ENCODE measurements at places on chromosomes 1 and 21.
A peak's percentile ranks its signal among the peaks of the same experiment; 100 is the strongest.

DNA sequence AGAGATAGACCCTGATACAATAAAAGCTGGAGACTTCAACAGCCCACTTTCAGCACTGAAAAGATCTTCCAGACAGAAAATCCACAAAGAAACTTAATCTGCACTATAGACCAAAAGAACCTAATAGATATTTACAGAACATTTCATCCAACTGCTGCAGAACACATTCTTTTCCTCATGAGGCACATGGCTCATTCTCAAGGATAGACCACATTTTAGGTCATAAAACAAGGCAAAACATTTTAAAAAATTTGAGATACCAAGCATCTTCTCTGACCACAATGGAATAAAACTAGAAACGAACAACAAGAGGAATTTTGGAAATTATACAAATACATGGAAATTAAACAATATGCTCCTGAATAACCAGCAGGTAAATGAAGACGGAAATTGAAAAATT, 15.0 kb upstream of the IL20 start:
- peak; percentile 39 for DNase-seq

DNA sequence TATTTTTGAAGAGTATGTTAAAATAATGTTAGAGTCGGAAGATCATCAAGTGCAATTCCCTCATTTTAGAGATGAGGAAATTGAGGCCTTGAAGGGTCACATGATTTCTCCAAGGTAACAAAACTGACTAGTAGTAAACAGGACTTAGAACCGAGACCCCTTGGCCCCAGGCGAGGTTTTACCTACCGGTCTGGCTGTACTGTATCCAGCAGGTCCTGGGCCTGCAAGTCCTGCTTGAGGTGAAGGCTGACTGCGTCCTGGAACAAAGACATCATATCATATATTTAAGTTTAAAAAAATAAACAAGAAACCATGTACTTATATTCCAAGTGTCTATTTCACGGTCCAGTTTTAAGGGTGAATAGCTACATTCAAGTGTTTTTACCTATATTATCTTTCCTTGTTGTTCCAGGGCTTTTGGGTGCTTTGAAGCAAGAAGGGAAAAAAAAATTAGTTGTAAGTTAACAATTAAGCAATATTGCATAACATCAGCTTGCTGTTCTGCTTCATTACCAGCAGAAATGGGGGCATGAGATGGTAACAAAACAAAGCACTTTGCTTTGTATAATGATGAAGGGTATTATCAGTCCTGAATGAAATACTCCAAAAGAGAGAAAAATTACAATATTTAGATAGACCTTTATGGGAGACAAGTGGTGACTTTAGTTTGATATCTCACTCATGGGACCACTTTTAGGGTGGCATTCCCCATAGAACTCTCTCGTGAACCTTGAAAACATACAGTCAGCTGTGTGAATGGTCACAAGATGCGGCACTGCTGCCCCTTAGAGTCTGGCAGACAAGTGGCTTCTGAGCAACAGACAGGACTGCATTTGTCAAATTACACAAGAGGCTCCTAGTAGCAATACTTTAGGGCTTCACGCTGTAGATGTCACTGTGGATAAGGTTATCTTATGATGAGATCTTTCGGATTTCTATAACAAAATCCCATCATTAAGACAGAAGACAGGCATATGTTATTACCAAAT, 29.8 kb upstream of the CFAP298 start:
- DNase-seq: no peak

GRCh38 chr1:145845144-145845513, 301 bp upstream of the NUDT17 start:
- no peak for DNase-seq

DNA sequence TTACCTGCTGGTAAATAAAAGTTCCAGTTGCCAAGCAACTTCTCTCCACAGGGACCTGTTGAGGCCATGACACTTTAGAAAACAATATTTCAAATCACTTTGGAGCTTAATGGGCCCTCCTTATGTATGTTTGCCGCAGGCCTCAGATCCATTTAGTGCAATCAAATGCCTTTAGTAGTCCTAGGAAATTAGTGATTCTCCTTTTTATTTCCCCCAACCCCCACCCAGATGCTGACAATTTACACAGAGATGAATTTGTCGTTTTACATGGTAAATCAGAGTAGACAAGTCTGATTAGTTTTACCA, 83.6 kb downstream of the CLIC4 start:
- DNase-seq: no peak

GRCh38 chr1:210246447-210246846, 13.9 kb downstream of the SERTAD4 start:
- no peak for DNase-seq

All from AG09309 (cell line).